ENCODE measurements at places on chromosomes 1 and 21.

DNA sequence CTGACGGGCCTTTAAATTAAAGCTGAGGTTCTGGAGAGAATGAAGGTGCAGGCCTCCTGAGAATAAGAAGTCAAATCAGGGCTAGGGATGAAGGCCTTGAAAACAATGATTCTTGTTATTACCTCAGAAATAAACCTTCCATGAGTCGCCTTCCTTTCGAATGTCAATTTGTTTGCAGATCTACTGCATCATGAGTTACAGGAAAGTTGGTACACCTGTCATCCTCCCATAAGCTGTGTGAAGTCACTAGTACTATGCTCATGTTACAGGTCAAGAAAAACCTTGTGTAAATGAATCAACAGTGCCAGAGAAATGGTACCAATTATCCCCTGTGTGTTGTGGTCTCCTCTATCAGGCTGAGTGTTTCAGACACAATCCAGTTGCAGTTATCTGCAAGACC is 281.2 kb upstream of the PLXNA2 start:
- DNase-seq: no peak

DNA sequence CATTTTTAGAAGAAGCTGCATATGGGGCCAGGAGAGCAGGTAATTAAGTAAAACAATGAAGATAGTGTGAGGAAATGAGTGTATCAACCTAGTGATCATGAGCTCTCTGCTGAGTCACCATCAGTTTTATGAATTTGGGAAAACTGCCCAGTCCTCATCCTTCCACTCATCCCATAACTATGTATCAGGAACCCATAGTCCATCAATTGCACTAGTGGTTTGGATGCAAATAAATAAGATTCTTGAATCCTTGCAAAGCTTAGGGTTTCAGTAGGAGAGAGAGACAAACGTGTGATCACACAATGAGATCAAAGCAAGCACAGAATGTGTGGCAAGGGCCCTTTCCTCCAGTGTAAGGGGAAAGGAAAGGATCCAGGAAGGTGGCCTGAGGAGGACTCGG is 145.6 kb downstream of the ZZZ3 start:
- no peak for DNase-seq

- DNase-seq: no peak
Measured at GRCh38 chr21:31234936-31235335, 109.1 kb downstream of the TIAM1 start.

GRCh38 chr1:28815533-28816185 is 3.7 kb downstream of the OPRD1 start:
- no peak for DNase-seq

GRCh38 chr1:187577610-187578009 is 748.9 kb downstream of the PLA2G4A start:
- DNase-seq: no peak

- DNase-seq: no peak
Measured at GRCh38 chr1:51535006-51535592, 16.0 kb upstream of the EPS15 start.

- DNase-seq: no peak
Measured at GRCh38 chr1:76257823-76258222, 183.3 kb downstream of the ST6GALNAC3 start.

DNA sequence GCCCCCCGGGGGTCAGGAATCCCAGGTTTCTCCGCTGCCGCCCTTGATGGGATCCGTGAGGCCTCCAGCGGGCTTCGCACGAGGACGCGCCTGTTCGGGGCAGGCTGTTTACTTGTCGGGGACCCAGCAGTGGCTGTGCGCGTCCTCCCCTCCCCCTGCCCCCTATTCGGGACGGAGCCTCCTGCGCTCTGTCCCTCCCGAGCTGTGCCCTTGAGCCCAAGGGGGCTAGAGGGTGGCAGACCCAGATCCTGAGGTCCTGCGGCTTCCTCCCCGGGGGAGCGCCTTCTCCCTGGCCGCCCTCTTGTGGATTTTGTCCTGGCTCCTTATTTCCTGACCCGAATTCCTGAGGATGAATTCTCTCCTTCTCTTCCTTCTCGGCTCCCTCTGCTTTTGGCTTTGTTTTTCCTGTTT is 38.4 kb downstream of the PIK3CD start:
- no peak for DNase-seq

- no peak for DNase-seq
Measured at GRCh38 chr21:34675871-34676270, 7.1 kb downstream of the CLIC6 start.

DNA sequence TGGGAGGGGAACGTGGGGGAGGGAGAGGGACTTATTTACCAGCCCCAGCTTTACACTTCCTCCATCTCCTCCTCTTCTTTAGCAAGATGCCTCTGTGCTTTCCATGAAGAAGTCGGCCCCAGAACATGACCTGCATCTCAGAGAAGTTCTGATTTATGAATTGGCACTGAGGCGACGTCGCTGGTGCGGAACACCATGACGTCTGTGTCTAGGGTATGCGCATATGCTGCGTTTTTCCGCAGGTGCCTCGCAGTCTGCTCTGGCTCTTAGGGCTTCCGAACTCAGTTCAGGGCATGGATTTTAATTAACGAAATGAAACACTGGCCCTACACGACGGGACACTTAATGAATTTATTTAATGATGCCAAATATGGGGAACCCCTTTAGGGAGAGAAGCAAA is 510.3 kb downstream of the SMYD3 start:
- no peak for DNase-seq

DNA sequence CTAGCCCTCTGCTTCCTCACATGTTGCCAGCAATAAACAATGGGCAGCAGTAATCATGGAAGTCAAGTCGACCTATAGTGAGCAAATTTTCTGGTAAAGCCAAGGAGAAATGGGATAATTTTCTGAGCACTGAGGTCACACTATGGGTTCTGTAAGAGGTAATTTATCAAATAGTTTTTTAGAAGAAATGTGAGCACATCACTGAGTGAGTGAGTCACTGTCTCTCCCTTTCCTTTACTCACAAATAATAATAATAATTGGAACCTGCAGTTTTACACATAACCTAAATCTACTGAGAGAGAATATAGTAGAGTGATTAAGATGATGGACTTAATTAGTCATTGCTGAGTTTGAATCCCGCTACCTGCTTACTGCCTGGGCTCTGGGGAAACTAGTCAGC is 23.6 kb downstream of the SLC35F3 start:
- DNase-seq: no peak

GRCh38 chr1:1869469-1869868 is 21.4 kb downstream of the GNB1 start:
- DNase-seq: no peak

GRCh38 chr1:73784026-73784425 is 413.9 kb downstream of the LRRIQ3 start:
- DNase-seq: no peak

- no peak for DNase-seq
Measured at GRCh38 chr1:236930503-236930902, 73.7 kb downstream of the MT1HL1 start.

- no peak for DNase-seq
Measured at GRCh38 chr21:36079010-36079649, 9.3 kb downstream of the CBR1 start.

- DNase-seq: no peak
Measured at GRCh38 chr1:110291241-110292030, 47.7 kb upstream of the RBM15 start.

- DNase-seq: no peak
Measured at GRCh38 chr1:5831600-5832335, 160.5 kb downstream of the NPHP4 start.

- DNase-seq: no peak
Measured at GRCh38 chr21:36834192-36834591, 132.3 kb downstream of the HLCS start.

- no peak for DNase-seq
Measured at GRCh38 chr1:94734963-94735901, 84.9 kb upstream of the SLC44A3 start.

GRCh38 chr1:188023206-188023605 is 1194.5 kb downstream of the PLA2G4A start:
- no peak for DNase-seq

GRCh38 chr1:229993060-229993459 is 74.0 kb upstream of the GALNT2 start:
- no peak for DNase-seq

DNA sequence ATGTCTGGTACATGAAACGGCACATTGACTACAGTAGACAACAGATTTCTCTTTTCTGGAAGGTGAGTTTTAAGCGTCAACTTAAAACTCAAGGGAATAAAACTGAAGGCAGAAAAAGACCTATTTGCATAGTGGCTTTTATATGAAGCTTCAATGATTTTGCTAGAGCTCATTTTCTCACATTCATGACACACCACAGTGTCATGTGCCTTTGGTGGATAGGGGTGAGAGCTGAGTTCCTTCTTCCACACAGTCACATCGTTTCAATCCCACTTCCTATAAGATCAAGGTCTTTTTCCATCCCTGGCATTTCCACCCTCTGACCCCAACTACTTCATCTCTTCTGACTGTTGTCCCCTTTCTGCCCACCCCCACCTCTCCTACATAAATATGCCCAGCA is 31.0 kb downstream of the IL12RB2 start:
- DNase-seq: no peak

DNA sequence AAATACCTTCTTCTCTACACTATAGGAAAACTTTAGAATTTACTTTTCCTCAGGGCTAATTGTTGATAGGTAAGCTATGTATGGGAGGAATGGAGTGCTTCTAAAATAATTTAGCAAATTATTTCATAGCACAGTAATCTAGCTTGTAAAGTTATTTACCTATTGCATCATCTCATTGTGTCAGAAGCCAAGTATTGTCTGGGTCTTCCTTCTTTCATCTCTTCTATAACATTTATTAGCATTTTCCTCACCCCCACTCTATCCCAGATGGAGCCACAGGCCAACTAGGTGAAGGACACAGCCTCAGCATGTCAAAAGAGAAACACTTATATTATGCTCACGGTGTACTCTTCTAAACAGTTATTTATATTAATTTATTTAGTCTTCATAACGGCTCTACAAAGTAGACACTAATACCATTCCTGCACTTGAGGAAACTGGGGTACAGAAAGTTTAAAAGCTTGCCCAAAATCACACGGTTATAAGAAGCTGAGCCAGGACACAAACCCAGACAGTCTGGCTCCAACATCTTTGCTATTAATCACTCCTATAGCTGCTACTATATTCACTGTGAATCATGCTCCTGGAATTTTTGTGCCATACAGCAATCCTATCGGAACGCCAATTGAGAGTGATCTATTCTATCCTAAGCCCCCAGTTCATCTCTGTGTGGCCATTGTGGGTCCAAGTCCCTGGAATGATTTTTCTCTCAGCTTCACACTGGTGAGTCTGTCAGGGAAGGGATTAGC is 43.1 kb downstream of the OR10J5 start:
- DNase-seq: no peak

DNA sequence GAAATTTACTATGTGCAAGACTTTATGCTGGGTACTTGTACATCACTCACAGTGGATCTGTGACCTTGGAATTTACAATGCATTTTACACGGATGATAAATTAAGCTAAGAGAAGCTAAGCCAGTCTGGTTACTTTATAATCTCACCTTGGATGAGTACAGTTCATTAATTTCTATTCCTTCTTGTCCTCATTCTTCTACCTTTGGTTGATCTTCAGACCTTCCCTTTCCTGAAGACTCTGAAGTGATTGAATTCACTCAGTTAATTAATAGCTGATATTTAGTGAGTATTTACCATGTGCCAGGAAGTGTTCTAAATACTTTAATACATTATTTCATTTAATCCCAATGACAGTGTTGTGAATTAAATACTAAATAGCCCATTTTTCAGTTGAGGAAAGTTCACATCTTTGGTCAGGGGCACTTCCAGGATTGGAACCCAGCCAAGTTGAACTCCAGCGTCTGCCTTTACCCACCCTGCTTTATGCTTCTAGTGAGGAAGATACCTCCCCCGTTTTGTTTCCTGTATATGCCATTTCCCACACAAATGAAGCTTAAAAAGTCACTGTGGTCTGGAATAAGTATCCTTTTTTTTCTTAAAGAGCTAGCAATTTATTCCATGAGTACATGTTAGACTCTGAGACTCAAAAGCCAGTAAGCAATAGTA is 146.6 kb downstream of the TLR5 start:
- no peak for DNase-seq

DNA sequence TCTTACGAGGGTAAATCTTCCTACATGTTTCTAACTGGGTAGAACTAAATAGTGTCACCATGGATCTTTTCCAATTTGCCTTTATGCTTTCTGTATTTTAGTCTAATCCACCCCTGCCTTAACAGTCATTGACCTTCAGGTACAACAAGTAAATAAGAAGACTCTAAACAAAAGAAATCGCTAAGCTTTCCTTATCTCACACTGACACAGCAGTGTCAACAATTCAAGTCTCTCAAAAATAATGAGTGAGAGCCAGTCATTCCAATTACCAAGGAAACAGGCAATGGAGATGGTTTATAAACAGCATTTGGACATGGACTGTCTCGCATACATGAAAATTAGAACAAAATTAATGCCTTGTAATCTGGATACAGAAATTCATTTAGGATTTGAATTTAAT is 365.8 kb downstream of the VAV3 start:
- no peak for DNase-seq

GRCh38 chr1:157114183-157115121 is 14.8 kb upstream of the ETV3L start:
- DNase-seq: peak; percentile 16

DNA sequence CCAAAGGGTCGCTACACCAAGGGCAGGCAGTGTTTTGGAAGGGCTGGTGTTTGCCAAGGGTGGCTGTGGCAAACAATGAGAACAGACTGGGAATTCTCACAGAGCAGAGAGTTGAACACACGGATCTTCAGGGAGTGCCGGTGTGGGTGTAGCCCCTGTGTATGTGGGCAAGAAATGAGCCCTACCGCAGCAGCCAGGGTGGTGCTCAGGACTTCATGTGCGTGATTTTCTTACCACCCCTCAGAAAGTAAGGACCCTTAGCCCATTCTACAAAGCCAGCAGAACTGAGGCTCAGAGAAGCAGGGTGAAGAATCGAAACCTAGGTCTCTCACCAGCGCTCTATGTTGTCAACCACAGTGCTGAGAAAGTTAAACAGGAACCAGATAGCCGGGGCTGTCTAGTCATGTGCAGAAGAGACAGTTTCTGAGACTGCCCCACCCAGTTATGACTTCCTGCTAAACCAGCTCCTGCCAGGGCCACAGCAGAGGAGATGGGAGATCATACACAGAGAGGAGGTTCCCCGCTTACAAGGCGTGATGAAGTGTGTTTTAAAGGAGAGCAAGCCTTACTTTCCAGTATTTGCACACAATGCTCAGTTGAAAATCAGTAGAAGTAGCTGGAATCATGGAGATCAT is 21.9 kb upstream of the MORC3 start:
- DNase-seq: no peak

Measured in D721Med (cell line).